ENCODE measurements at places on chromosomes 6 and 20. TPM values are rescaled to one million over a fixed set of nuclear protein-coding genes. Genes with fewer than 3 reads are reported as not detected.

ELOVL2 gene
- total RNA-seq: not detected

C6orf141 gene
- total RNA-seq: 4.2 TPM

TRIM31 gene
- not detected for total RNA-seq

IMPG1 gene
- not detected for total RNA-seq

SMIM8 gene
- total RNA-seq: 3.1 TPM

DSP gene
- 2,369 TPM for total RNA-seq

SLC22A16 gene
- not detected for total RNA-seq

C2 gene
- 4.9 TPM for total RNA-seq

- DNase-seq: no peak
Measured at GRCh38 chr6:137589067-137589848, 95.1 kb upstream of the OLIG3 start.

- no peak for DNase-seq
Measured at GRCh38 chr6:2196079-2196679, 49.2 kb downstream of the GMDS start.

DNA sequence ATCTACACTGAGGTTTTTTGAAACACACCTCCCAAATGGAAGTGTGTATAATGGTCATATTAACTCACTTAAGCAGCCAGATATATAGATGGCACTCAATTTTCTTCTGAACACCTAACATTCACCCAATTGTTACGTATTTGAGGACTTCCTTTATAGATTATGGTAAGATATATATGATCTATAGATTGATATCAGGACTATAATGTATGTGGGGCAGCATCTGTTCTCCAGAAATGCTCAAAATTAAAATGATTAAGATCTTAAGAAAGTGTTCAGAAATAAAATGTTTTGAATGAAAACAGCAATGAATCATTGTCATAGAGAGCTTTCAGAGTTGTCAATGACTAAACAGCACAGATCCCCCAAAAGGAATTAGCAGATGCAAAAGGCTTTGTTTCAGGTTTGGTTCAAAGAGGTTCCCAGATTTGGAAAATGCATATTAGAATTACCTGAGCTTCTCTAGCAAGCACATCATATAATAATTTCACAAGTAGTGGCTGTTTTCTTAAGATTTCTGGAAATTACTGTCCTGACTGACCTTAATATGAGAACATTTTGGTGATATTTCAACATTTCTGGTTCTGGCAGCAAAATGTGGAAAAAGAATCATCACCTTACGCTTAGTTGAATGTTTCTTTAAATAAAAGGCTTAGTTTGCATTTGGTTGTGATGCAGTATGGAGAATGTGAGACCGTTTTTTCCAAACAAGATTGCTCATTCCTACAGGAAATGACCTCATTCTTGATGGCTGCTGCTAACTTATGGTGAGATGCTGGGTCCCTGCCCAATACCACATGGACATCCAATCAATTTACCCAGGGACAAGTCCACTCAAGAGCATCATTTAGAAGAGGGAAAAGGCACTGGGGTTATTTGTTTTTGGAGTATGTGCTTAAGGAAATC is 31.5 kb downstream of the TRAF3IP2 start:
- no peak for DNase-seq

GRCh38 chr6:104123227-104123626 is 736.5 kb downstream of the HACE1 start:
- DNase-seq: no peak

DNA sequence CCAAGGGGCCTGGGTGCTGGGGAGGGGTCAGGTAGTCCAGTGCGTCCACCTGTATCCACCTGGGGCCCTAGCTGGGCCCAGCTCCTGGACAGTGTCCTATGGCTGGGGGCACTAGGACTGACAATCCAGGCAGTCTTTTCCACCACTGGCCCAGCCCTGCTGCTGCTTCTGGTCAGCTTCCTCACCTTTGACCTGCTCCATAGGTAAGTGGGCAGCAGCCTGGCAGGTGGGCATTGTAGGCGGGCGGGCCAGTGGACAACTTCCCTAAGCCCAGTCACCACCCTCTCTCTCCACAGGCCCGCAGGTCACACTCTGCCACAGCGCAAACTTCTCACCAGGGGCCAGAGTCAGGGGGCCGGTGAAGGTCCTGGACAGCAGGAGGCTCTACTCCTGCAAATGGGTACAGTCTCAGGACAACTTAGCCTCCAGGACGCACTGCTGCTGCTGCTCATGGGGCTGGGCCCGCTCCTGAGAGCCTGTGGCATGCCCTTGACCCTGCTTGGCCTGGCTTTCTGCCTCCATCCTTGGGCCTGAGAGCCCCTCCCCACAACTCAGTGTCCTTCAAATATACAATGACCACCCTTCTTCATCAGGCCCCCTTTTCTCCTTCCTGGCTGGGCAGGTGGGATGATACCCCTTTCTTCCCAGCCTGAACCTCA is 584 bp downstream of the C20orf141 start:
- DNase-seq: no peak

DNA sequence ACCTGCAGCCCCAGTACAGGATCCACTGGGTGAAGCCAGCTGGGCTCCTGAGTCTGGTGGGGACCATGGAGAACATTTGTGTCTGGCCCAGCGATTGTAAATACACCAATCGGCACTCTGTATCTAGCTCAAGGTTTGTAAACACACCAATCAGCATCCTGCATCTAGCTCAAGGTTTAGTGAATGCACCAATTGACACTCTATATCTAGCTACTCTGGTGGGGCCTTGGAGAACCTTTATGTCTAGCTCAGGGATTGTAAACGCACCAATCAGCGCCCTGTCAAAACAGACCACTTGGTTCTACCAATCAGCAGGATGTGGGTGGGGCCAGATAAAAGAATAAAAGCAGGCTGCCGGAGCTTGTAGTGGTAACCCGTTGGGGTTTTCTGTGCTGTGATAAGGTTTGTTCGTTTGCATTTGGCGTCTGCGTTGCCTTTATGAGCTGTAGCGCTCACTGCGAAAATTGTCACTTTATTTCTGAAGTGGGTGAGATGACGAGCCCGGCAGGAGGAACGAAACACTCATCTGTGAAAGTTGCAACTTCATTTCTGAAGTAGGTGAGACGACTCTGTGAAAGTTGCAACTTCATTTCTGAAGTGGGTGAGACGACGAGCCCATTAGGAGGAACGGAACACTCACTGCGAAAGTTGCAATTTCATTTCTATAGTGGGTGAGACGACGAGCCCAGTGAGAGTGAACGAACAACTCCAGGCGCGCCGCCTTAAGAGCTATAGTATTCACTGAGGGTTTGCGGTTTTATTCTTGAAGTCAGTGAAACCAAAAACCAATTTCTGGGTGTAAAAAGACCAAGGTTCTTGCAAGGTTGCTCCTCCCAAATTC is 31.1 kb downstream of the SERPINB6 start:
- peak; percentile 36 for DNase-seq

- no peak for DNase-seq
Measured at GRCh38 chr6:134619789-134620188, 301.9 kb upstream of the SGK1 start.

DNA sequence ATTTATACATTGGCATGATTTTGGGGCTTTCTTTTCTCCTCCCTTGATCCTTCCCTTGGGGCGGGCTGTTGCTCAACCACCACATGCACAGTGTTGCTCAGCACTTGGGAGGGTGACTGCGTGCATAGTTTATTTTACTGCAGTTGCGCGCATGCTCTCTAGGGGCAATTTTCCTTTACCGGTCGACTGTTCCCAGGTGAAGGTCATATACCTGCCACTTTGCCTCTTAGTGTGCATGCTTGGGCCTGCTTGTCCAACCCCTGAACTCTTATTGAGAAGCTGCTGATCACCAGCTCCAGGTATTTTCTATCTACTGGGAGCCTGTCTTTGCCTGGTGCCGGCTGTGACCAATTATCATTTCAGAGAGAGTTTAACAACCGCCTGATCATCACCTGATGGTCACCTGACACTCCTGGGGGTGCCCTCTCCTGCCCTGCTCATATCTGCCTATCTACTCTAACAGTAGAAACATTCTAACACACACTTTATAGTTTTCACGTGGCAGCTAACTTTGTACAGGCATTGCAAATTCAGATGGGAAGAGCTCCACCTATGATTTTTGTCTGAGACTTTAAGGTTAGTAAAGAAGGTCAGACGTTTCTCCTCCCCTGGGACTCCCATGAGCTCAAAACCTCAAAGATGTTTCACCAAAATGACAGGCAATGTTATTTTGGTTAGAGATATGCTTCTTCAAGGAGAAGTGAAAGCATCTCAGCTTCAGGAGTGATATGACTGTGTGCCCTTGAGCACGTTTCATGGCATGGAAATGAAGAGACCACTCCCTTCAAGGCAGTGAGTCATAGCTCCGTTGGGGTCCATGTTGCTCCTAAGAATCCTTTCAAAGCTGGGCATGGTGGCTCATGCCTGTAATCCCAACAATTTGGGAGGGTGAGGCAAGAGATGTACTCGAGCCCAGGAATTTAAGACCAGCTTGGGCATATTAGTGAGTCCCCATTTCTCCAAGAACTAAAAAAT is 227.5 kb upstream of the MYLIP start:
- DNase-seq: peak; percentile 61

DNA sequence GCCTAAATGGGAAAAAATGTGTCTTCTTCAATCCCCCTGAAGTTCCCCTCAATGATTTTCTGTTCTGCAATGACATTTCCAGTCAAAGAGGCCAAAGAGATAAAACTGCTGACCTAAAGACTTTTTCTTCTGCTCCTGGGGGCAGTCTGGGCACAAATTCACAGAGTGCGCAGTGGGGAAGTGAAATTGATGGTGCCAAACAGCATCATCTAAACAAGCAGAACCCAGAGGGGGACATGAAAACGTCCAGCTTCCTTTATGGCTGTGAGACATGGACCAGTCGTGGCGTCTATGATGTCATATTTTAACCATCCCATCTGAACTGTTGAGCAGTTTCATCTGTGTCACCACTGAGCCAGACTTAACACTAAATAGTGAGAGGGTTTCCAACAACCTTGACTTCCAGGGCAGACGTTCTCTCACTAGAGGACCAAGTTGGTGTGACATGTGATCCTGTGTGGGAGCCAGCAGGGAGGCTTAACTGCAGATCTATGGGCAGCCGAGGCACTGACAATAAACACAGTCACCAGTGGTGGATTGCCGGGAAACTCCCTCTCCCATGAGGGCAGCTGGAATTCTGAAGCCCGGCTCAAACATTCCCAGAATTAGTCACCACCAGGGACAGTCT is 12.4 kb downstream of the SCML4 start:
- DNase-seq: no peak
